Pericardium fibroblast (primary cell): ENCODE measurements at places on chromosomes 1 and 21. TPM values are rescaled to one million over a fixed set of nuclear protein-coding genes. Genes with fewer than 3 reads are reported as not detected.

ZNF648 gene
- total RNA-seq = not detected in 2 replicates

GJA9 gene
- not detected in 2 replicates for total RNA-seq

ARTN gene
- total RNA-seq = not detected in 2 replicates

SYT6 gene
- total RNA-seq = not detected in 2 replicates

TDRD10 gene
- not detected in 2 replicates for total RNA-seq
